ENCODE measurements at places on chromosomes 16 and 17.

GRCh38 chr17:37830151-37830993, 85.5 kb upstream of the HNF1B start:
- no peak for DNase-seq

GRCh38 chr17:8314797-8315763, 5.0 kb downstream of the ARHGEF15 start:
- DNase-seq: no peak

DNA sequence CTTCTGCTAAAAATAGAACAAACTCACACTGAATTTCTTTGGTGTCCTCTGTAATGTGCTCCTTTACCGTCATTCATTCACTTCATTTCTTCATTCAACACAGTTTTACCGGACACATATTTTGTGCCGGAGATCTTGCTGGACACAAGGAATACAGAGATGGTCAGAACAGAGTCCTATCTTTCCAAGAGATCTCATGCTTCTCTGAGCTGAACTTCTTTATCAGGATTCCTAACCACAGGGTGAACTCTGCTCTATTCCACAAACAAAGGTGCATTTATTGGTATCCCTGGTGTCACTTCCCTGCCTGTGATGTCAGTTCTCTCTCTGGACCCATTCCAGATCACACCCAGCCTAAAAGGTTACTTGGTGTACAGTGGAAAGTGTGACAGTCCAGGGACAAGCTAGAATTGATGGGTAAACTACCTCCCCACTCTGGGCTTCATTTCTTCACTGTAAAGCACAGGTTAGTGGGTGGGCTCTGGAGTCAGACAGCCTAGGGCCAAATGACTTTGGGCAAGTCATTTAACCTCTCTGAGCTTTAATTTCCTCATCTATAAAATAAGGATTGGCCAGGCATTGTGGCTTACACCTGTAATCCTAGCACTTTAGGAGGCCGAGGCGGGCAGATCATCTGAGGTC, 4.2 kb downstream of the IFI35 start:
- no peak for DNase-seq

DNA sequence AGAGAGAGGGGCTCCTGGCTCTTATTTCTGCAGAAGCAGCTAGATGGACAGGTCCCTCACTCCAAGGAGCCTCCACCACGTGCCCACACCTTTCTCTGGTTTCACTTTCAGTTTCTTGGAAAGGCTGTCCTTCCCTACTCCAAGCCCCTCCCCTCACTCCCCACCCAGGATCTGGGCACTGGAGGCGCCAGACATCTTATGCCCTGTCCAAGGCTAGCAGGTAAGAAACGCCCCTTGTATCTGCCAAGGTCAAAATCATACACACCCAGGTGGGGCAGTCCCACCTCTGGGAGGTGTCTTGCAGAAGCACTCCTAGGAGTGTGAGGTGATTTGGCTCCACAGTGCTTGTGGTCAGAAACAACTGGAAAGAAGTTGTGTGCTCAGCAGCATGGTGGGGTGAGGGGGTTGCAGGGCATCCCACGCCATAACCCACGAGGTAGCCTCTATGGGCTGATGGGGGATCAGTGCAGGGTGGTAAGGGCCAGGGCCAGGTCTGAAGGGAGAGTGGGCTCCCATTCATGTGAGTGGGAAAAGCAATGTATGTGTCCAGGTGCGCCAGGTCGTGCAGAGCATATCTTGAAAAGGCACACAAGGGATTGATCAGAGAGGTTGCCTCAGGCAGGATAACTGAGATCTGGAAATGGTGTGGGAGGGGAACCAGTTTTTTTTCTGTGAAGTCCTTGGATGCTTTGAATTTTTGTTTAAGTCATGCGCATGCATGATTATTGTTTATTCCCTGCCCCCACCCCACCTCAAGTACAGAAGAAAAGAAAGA, 31.8 kb upstream of the PRM1 start:
- peak; percentile 27 for DNase-seq

Measured in stimulated activated naive CD8-positive, alpha-beta T cell treated with anti-CD3 and anti-CD28 coated beads, Interleukin-15, amount 100 ng/mL, for 72 hours (primary cell).